ENCODE measurements at places on chromosomes 12 and 14.

GRCh38 chr14:88868558-88869159, 44.2 kb downstream of the TTC8 start:
- no peak for DNase-seq

- DNase-seq, result no peak
Measured at GRCh38 chr12:65853489-65854157, 29.3 kb downstream of the HMGA2 start.

- no peak for DNase-seq
Measured at GRCh38 chr12:31922341-31923062, 36.7 kb upstream of the RESF1 start.

DNA sequence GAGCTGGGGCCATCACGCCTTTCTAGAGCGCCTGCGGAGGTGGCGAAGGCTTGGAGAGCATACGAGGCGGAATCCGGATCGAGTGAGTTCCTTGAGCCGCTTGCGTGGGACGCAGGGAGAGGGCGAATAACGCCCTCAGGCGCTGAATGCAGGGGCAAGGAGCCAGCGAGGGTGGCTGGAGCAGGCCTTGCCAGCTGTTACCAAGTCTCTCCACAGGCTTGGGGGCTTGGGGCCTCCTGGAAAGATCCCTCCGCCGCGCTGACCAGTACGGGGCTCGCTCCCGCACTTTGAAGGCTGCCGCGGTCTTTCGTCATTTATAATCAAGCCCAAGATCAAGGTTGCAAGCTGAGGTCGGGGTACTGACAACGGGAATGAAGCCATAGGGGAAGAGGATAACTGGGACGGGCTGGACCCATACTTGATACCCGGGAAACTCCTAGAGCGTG, 1.2 kb downstream of the FLRT2 start:
- DNase-seq, result no peak

DNA sequence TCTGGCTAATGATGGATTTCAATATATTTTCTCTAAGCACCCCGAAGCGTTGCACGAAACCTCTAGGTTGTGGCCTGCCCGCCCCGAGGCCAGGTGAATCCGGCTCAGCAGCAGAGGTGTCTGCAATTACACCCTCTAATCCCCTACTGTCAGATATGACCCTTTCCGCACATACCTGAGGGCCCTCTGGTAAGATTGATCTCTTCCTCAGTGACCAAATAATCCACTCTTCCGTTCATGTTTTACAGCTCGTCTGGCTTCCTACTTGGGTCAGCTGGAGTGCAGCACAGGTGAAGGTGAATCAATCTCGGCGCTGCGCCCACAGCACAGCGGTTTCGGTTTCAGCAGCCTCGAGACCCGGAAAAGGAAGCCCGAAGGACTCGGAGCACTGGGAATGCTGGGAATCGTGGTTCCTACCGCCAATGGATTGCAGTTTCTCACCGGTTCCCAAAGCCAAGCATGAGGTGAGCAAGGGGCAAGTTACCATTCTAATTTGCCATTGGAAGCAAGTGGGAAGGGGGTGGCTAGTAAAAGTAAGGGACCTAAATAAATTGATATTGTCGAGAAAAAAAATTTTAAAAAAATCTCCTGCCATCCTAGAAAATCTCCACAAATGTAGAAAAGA, at the start of gene SYNJ2BP:
Gene SYNJ2BP, minus strand, starts transcription at position 366 of the 625 bp plus-strand sequence. Its CDS starts 127 bp downstream, at position 239.
- DNase-seq, result peak; percentile 32

DNA sequence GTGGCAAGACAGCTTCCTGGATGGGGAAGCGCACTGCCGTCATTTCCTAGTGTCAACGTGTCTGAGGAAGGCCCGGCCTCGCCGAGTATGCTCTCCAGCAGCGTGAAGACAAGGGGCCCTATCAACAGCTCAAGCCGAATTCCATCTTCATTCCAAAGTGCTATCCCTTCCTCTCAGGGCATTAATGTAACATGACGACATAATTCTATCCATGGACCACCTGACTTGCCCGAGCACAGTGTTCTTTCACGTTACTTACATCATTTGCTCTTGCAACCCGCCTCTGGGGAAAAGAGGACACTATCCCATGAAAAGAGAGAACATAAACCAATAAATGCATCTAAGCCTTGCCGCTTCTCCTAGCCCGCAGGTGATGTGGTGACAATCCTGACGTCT, 22.9 kb downstream of the CCDC92 start:
- DNase-seq, result no peak

GRCh38 chr14:102360388-102360787, 2.3 kb downstream of the CINP start:
- DNase-seq, result no peak

DNA sequence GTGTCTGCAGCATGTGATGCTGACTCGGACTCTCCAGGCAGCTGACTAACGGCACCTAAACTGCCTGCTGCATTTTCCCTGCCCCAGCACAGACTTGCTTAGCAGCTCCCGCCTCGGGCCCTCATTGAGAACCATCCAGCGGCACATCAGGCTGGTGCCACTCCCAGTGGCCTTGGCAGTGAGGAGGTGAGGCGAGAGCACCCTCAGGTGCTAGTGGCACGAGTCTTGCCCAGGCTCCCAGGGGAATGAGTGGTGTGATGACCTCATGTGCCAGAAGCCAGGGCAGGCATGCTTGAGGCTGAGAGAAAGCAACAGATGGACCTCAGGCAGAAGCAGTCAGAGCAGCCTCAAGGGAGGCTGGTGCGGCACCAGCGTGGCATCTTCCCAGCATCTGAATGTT, 60.2 kb downstream of the PRKCH start:
- DNase-seq, result no peak

GRCh38 chr12:122072031-122072970, 6.3 kb upstream of the MLXIP start:
- DNase-seq, result peak; percentile 82

DNA sequence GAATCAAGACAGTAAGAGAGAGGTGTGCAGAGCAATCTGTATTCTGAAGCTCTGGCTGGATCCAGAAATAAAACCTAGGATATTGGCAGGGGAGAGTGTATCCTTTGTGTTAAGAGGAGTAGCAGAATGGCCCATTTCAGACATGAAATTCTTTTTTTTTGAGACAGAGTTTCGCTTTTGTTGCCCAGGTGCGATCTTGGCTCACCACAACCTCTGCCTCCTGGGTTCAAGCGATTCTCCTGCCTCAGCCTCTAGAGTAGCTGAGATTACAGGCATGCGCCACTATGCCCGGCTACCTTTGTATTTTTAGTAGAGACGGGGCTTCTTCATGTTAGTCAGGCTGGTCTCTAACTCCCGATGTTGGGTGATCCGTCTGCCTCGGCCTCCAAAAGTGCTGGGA, 6.1 kb upstream of the SRGAP1 start:
- DNase-seq, result no peak

- no peak for DNase-seq
Measured at GRCh38 chr12:49667325-49668090, 39.7 kb downstream of the FMNL3 start.

- DNase-seq, result no peak
Measured at GRCh38 chr14:22854963-22855724, 16.4 kb upstream of the LRP10 start.

DNA sequence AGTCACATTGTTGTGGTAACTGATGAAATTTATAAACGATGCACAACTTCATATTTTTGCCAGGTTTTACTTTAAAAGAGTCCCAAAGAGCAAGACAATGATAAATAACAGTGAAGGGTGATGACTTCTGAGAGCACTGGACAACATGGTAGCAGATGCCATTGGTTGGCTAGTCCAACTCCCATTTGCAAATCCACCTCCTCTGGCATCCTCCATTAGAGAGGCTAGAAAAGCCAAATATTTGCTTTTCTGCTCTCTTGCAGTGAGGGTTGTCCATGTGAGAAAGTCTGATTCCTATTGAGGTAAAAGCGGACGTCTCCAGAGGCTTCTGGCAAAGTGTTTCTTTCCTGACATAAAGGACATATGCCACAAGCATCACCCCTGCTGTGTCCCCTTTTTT, 89.6 kb upstream of the BMP4 start:
- no peak for DNase-seq

- peak; percentile 21 for DNase-seq
Measured at GRCh38 chr12:111313833-111314259, 55.0 kb downstream of the PHETA1 start.

DNA sequence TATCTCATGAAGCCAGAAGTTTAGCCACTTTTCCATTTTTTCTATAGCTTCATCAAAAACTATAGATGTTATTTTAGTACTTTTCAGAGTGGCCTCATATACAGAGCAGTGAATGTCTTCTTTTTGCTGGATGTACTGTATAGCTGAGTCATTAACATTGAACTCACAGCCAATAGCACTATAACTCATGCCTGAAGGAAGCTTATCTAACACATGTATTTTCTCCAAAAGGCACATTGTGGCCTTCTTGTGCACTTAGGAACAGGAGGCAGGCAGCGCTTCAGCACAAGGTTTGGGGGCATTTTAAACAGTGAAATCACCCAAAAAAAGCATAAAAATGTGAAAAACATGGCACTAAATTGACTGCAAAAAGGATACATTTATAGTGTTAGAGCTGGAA, 336.8 kb upstream of the TMTC1 start:
- no peak for DNase-seq

GRCh38 chr12:1204581-1205121, 213.6 kb downstream of the ERC1 start:
- DNase-seq, result no peak

GRCh38 chr14:40340708-40341107, 908.5 kb upstream of the FBXO33 start:
- no peak for DNase-seq

DNA sequence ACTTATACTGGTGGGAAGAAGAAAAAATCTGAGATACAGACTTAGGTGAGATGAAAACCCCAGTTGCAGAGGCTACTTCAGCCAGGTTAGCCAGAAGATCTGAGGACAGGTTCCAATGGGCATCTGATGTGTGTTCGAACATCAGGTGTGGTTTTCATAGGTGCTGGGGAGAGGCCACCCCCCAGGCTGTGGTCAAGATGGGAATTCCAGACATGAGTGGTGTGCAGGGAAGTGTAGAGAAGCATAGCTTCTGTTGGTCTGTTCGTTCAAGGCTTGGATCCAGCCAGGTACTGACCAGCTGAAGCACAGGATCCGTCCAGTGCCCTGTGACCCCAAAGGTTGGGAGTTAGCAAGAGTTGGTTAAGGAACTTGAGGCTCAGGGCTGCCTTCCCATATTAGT, 85.5 kb downstream of the SSPN start:
- no peak for DNase-seq

GRCh38 chr14:71322655-71323250, 415.5 kb downstream of the PCNX1 start:
- no peak for DNase-seq

- peak; percentile 11 for DNase-seq
Measured at GRCh38 chr14:48849741-48850322, 736.3 kb downstream of the RPS29 start.

- no peak for DNase-seq
Measured at GRCh38 chr14:69535230-69535848, 39.3 kb downstream of the CCDC177 start.

- peak; percentile 9 for DNase-seq
Measured at GRCh38 chr14:34203251-34203722, 252.4 kb upstream of the EGLN3 start.

DNA sequence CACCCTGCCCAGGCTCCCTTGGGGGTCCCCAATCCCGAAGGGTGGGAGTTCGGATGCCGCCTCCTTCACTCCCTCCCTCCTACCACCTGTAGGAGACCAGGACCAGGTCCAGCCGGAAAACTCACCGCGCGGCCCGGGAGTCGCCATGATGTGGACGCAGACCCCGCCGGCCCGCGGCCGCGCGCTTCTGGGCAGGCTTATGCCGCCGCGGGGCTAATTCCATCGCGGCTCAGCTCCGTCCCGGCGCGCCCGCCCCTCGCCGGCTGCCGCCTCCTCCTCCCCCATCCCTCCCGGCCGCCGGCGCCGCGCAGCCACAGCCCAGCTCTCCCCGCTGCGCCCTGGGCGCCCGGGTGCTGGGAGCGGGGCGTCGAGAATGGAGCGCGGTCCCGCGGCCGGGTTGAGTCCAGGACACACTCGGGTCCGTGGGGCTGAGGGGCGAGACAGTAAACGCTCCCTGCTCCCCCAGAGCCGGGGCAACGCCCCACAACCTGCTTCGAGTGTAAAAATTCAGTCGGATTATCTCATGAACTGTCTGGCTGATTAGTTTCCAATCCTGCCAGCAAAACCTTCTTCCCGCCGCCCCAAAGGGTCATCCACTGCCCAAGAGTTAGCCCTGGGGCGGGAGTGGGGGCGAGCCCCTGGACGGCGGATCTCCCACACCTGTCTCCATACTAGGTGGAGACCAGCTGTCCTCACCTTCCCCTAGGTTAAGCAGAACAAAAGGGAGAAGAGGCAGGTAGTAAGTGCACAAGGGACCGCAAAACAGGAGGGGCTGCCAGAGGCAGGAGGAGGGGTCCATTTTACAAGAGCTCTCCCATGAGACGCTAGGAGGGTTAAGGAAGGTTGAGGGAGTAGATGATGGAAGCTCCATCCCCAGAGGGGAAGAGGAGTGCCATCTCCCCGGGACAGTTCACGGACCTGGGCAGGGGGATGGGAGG, at the start of gene ANO2:
Gene ANO2, minus strand, starts transcription at position 189 of the 938 bp plus-strand sequence. Its CDS starts 42 bp downstream, at position 147.
- no peak for DNase-seq

DNA sequence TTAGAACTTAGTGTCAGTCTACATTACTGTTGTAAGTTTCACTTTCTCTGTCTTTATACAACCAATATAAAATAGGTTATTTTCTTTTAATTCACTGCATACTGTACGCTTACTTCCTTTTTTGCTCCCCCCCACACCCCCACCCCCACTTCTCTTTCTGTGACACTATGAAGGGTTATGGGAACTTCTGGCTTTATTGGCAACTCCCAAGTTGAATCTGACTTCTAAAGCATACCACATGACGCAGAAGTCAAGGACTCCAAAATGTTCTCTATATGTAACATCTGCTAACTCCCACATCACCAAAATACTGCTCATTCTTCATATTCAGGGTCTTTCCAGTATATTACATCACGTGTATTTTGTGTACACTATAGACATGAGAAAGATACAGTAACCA, 81.2 kb upstream of the ATXN7L3B start:
- DNase-seq, result no peak

GRCh38 chr14:32211068-32211404, 8.0 kb upstream of the RNU6-8 start:
- DNase-seq, result no peak

GRCh38 chr14:72128629-72129028, 196.4 kb downstream of the RGS6 start:
- no peak for DNase-seq

DNA sequence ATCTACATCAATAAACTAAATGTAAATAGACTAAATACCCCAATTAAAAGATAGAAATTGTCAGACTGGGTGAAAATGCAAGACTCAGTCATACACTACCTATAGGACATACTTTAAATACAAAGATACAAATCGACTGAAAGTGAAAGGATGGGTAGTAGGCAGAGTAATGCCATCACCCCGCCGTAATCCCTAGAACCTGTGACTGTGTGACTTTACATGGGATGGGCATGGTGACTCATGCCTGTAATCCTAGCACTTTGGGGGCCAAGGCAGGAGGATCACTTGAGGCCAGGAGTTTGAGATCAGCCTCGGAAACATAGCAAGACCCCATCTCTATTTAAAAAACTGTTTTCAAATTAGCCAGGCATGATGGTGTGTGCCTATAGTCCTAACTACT, 2.6 kb upstream of the EVL start:
- DNase-seq, result no peak

DNA sequence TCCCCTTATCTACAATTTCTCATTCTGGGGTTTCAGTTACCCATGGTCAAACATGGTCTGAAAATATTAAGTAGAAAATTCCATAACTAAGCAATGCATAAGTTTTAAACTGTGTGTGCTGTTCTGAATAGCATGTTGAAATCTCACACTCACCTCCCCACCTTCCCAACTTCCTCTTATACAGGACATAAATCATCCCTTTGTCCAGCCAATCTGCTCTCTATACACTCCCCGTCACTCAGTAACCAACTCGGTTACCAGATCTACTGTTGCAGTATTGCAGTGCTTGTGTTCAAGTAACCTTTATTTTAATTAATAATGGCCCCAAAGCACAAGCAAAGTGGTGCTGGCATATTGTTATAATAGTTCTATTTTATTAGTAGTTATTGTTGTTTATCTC, 420.5 kb downstream of the GXYLT1 start:
- DNase-seq, result no peak

All from fibroblast of skin of left quadriceps (primary cell).